Spinal cord (tissue), 10 donors: ENCODE measurements at places on chromosomes 1 and 21. TPM values are rescaled to one million over a fixed set of nuclear protein-coding genes. Genes with fewer than 3 reads are reported as not detected.

The AMIGO1 gene
- total RNA-seq: 18.9 TPM

The KRTAP19-1 gene
- not detected for total RNA-seq

The CELA3A gene
- not detected for total RNA-seq

The NPPB gene
- 1.5 TPM for total RNA-seq

The OR2L13 gene
- 2.6 TPM for total RNA-seq

The OR2T2 gene
- not detected for total RNA-seq

The CA14 gene
- 11.1 TPM for total RNA-seq

The PLA2G2A gene
- total RNA-seq: not detected

The HMGB4 gene
- total RNA-seq: not detected
